Memory B cell (primary cell): ENCODE measurements at places on chromosomes 7 and 10.

DNA sequence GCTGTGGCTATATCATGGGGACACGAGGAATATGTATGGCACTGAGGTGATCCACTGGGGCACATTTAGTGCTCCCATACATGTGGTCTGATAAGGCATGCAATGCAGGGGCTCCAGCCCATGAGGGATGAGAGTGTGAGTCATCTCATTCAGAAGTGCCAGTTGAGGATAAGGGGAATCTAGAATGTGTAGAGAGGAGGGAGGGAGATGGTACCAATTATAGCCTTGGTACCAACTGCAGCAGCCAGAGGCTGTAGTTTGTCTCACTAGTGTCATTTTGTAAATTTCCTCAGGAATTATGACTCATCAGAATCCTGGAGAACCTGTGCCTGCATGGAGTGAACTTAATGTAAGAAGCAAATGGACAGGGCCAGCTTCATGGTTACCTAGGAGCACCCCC is 46.2 kb downstream of the LAMB4 start:
- DNase-seq = no peak

- no peak for DNase-seq
Measured at GRCh38 chr7:3399858-3400257, 98.8 kb downstream of the SDK1 start.

DNA sequence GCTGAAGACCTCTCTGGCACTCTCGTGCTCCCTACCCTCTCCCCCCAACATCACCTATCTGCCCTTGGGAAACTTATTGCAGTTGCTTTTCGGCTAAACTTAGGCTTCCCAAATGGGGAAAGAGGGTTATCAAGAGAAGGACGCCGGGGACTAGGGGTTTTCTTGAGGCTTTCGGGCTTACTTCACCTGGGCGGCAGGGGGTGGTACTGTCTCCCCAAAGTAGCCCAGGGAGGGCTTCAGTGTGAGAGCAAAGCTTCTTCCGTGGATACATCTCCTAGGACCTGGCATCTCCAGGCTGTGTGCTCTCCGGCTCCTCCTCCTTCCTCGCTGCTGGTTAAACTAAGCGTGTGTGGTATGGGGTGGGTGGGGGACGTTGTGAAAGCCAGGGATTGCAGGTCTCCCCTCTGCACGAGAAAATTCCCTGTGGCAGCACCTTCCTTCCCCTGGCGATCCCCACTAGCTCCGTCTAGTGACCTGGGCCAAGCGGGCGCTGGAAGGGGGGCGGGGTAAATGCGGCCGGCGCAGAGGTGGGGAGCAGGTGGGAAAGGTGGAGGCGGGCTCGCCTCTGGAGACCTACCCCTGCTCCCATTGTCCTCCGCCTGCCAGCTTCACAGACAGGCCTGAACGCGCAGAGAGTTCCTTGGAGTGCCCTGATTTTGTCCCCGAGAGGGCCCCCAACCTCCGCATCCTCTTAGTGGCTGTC is 1.1 kb downstream of the PLXDC2 start:
- no peak for DNase-seq

DNA sequence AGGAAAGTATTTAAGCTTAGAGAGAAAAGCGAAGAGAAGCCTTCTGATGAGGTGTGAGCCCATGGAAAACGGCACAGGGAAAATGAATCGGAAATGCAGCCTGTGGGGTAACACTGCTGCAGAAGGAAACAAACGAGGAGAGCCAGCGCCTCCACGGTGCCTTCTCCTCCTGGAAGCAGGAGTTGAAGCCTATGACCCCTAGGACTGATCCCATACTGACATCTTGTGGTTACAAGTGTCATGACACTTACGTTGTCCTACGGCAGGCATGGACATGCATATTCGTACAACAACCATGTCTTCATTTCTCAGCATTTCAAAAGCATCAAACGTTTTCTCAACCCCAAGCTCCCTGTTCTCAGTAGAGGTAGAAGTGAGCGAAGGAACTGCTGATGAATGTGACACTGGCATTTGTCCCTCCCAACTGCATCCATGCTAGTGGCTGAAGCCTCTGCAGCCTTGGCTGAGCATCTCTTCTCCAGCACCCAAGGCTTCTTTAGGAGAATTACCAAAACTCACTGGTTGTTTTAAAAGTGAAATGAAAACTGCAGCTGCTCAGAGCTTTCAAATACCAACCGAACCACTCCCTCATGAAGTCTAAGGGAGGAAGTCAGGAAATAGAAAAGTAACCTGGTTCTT is 160.2 kb downstream of the JAZF1 start:
- DNase-seq = peak; percentile 28

GRCh38 chr7:115306586-115306985 is 384.7 kb downstream of the MDFIC start:
- DNase-seq = no peak

DNA sequence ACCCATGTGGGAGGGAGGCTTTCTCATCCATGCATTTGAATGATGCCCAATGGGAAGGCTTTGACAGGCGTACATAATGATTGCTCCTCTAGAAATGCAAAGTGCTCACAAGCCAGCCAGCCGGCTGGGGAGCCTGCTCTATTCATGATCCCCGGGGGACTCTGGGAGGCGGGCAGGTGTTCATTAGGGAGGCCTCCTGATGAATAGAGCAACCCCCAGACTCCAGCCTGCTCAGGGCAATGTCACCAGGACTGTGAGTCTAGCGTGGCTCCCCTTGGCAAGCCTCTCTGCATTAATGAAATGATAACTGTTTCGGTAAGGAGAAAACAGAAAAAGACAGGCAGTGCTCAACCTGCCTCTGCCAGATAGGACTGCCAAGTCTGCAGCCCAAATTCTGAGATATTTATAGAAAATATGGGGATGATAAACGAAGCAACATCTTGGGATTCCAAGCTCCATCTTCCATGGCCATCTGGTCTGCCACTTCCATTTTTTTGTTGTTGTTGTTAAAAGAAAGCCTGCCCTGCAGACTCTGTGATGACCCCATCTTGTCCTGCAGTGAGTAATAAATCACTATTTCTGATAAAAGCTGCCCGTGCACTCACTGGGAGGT is 236.4 kb downstream of the PRPF18 start:
- no peak for DNase-seq

DNA sequence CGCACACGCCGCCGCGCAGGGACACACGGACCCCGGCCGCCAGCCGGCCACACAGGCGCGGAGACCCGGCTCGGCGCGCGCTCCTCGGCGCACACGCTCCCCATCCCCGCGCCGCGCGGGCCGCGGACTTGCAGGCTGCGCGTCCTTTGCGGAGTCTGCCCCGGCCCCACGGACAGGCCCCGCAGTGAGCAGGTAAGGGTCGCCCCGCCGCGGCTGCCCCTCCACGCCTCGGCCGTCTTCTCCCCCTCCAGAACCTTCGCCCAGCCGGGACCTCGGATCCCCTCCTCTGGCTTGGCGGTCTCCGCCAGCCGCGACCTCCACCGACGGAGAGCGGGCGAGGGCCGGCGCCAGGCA is 356 bp downstream of the ADCYAP1R1 start:
- DNase-seq = no peak

DNA sequence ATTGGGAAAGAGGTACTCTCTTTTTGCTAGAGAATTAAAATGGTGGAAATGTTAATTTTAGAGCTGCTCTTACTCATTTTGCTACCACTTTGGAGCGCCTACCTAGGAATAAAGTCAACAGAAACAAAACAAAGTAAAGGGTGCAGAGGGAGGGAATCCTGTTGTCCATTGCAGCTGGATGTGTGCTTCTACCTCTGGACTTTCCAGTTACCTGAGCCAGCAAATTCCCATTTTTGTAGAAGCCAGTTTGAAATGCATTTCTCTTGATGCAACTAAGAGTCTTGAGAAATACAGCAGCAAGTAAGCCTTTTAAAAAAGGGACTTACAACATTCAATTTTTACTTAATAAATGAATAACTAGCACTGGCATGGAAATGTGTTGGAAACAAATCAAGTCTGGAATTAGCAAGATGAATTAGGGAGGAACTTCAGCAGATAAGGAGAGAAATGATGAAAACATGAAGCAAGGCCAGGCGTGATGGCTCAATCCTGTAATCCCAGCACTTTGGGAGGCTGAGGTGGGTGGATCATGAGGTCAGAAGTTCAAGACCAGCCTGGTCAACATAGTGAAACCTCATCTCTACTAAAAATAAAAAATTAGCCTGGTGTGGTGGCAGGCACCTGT is 113.5 kb upstream of the CTTNBP2 start:
- no peak for DNase-seq

DNA sequence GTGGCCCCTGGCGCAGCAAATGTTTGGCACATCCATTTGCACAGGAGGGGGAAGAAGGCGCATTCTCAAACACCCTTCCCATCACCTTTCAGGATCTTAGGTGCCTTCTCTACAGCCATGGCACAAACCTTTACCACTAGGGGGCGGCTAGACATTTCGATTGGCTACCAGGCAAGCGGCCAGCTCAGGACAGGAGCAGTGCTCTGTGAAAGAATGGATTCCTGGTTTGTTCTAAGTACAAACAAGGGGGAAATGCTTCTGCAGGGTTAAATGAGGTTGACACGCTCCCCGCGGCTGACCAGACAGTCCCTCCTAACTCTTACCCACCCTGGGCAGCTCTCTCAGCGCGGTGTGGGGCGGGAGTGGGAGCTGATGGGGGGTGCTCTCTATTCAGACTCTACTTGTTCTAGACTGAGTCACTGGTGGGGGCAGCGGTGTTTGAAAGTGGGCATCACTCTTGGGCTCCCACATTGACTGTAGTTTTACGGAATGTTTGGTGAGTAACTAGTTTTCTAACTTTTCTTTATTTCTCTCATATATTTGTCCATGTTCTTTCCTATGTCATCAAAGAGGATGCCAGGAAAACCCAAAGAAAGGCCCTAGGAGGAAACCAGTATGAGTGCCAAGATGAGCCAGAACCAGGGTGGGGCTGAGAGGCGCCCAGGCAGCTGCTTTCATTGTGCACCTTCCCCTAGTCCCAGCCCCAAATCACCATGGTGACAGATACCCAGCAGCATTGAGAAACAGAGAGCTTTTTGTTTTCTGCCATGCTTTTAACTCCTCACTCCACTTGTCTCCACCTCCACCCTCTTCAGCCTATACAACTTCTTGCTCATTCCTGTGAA is 61.4 kb upstream of the GPR158 start:
- DNase-seq = peak; percentile 27

- DNase-seq = no peak
Measured at GRCh38 chr10:52959810-52960209, 187.2 kb upstream of the MBL2 start.

GRCh38 chr10:80118669-80119068 is 13.9 kb upstream of the PLAC9 start:
- DNase-seq = no peak

- DNase-seq = peak; percentile 70
Measured at GRCh38 chr10:103692436-103692951, 162.9 kb downstream of the SH3PXD2A start.

DNA sequence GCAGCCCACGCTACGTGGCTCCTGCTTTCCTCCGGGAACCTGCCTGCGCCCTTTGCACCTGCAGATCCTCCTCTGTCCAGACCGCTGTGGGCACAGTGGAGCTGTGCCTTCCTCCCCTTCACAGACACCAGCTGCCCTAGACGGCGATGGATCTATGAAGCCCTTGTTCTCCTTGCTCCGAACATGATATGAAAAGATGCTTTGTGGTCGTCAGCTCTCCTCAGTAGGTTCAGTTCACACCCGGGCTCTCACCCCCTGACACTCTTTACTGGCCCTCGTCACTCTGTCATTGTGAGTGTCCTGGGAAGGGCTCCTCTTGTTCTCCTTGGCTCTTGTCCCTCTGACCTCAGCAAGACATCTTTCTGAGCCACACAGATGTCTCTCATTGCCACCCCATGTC is 4.2 kb downstream of the ZNF488 start:
- no peak for DNase-seq

DNA sequence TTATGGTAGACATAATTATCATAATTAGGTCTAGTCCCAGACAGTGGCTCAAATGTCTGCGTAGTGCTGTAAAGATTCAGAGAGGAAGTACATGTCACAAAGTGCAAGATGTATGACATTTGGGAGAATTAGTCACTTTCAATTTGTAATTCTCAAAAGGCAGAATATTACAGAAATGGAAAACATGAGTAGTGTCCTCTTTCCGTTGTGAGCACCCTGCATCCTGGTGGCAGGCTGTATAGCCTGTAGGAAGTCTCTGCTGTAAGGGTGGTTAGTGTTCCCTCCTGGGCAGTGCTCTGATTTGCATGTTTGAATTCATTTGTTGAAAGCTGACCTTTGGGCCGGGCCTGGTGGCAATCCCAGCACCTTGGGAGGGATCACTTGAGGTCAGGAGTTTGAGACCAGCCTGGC is 17.0 kb downstream of the CDK14 start:
- no peak for DNase-seq

DNA sequence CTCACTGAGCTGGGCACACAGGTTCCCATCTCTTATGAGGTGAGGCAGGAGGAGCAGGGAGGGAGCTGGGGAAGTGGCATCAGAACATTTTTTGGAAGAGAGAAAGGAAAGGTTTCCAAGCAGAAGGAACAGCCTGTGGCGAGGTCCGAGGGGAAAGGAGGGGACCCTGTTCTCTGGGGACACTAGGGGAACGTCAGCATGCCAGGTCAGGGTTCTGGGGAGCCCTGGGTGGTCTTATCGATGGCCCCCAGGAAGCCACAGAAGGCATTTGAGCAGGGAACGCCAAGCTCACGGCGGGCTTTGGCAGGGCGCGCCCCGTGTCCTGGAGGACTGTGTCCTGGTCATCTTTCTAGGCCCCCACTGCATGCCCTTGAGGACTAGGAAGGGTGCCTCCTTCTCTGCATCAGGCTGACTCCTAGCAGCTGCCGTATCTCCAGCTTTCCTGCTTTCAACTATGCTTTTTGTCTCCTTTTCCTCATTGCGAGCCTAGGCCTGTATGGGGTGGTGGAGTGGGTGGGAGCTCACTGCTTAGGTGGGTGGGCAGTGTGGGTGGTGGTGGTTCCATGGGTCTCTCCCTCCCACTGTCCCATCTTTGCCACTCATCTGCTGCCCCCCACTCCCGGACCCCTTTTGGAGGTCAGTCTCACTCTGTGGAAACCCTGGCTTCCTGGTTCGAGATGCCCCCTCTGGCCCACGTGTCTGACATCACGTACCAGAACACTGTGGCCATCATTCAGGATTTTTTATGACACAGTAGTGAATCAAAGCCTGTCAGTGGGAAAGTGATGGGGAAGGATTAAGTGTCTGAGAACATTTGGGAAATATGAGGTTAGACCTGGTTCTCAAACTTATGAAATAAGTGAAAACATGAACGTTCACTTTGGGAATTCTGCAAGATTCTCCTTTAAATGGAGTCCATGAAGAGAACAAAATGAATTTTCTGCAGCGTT is 89.1 kb downstream of the CUX1 start:
- no peak for DNase-seq

GRCh38 chr7:34751725-34752643 is 94.0 kb downstream of the NPSR1 start:
- DNase-seq = no peak
